RWPE1 (cell line): ENCODE measurements at places on chromosomes 4 and X.
A peak's percentile ranks its signal among the peaks of the same experiment; 100 is the strongest.

- DNase-seq = no peak
Measured at GRCh38 chr4:114310296-114310925, 288.2 kb upstream of the UGT8 start.

DNA sequence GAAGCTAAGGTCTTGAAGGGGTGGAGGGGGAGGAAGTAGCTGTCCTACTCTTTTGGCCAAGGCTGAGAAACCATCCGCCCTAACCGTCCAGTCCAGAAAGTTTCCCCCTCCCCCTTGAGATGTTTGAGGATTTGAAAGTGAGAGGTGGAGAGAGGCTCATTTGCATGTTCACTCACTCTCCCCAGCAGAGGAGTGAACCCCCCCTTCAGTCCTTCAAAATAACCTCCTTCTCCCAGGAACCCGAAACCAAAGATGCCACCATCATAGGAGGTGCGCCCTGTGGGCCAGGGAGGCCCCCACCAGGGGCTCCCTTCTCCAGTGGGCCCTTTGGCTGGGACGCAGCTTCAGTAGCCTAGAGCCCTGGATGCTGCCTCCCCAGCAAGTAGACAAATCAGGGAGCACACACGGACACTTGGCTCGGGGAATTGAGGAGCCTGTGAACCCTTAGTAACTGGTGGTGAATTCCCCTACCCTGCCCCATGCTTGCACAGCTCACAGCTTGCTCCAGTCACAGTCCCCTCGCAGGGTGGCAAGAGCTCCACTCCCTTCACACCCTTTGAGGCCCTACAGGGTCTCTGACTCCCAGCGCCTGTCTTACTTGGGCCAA is 25.6 kb downstream of the ELF4 start:
- DNase-seq = no peak

DNA sequence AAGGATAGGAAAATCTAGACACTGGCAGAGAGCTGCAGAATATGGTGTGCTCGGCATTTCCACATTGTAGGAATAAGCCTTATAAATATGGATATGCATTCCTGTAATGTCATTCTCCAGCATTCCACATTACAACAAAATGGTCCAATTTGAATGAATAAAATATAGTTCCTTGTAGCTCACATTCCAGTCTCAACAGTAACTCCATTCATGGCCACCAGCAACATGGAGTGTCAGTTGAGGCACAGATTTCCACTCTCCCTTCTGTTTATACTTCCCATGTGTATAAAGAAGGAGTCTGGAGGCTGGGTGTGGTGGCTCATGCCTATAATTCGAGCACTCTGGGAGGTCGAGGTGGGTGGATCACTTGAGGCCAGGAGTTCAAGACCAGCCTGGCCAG is 84.5 kb downstream of the AASDH start:
- DNase-seq = no peak

DNA sequence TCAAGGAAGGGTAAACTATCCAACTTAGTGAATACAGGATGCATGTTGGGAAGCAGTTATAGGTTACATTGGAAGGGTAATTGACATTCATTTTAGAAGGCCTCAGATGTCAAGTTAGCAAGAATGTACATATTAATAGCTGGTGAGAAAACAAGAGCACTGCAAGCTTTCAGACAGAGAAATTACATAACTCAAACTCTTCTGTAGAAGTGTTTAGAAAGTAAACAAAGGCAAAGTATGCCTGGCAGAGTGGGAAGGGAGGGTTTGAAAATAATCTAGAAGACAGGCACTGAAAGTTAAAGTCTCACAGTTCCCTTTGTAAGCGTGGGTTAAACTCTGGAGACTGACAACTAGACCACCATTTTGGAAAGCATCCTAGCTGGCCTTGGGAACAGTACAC is 406.2 kb downstream of the ANKRD50 start:
- DNase-seq = no peak

DNA sequence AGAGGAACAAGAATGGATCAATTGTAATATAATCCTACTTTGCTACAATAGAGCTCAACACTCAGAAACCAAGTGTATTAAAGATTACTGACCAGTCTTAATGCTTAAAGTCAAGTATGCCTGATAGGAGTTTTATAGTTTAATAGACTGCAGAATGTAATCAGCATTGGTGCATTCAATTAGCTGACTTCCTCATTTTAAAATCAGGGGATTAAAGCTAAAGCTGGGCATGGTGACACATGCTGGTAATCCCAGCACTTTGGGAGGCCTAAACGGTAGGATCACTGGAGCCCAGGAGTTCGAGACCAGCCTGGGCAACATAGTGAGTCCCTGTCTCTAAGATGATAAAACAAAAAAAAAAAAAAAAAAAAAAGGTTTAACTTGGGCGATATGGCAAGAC is 10.8 kb downstream of the HNRNPDL start:
- no peak for DNase-seq

DNA sequence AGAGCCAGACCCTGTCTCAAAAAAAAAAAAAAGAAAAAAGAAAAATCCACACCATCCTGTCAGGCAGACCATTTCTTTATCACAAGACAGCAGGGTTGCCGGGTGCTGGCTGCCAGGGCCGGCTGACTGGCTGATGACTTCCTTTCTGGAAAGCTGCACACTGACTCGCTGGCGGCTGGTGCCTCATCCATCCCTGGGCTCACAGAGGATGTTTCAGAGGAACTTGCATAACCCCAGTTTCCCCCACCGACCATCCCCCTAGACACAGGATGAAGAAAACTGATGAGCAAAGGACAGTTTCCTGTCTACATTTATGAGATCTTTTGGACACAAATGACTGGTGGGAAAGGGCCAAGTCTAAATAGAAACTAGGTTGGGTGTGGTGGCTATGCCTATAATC is 14.1 kb downstream of the HPSE start:
- peak; percentile 14 for DNase-seq

DNA sequence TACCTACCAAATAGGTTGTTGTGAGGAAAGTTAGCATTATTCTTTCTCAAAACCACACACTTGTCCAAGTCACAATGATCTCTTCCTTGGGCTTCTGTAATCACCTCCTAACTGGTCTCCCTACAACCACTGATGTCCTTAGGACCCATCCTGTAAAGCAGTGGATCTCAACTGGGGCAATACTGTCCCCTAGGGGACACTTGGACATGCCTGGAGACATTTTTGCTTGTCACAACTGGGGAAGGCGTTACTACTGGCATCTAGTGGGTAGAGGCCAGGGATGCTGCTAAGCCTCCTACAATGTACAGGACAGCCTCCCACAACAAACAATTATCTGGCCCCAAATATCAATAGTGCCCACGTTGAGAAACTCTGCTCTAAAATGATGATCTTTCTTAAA is 118.7 kb upstream of the AP1S2 start:
- peak; percentile 3 for DNase-seq

- peak; percentile 62 for DNase-seq
Measured at GRCh38 chr4:156949373-156949814, 22.2 kb downstream of the PDGFC start.

DNA sequence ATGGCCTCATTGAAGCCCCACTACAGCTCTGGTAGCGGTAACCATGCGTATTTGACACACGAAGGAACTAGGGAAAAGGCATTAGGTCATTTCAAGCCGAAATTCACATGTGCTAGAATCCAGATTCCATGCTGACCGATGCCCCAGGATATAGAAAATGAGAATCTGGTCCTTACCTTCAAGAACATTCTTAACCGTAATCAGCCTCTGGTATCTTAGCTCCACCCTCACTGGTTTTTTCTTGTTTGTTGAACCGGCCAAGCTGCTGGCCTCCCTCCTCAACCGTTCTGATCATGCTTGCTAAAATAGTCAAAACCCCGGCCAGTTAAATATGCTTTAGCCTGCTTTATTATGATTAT is 876 bp downstream of the HPRT1 start:
- no peak for DNase-seq

- DNase-seq = no peak
Measured at GRCh38 chr4:141432000-141432712, 204.2 kb upstream of the IL15 start.

- no peak for DNase-seq
Measured at GRCh38 chrX:50776248-50776647, 37.7 kb downstream of the SHROOM4 start.

DNA sequence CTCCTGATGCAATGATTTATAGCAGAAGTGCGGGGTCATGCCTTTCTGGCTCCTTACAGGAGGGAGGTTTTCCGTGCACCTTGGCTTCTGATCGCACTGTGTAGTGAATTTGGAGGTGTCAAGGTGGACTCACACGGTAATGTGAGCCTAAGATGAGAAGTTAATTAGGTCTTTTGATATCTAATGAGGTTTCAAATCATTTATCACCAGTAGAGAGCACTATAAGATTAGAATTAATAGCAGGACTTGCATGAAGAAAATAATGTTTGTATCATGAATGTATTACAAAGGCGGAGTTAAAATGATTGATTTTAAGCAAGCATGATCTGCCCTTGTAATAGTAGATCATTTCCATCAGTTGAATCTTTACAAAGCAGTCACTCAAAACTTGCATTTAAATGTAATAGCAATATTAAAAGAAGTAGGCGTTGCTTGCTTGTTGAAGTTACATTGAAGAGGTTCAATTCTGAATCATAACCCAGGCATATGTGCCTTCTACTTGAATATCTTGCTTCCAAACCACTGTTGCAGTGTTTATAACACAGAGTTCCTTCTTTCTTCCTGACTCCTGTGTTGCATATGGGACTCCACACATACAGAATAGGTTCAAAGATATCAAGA is 152.1 kb downstream of the FMR1NB start:
- no peak for DNase-seq

- peak; percentile 41 for DNase-seq
Measured at GRCh38 chrX:143854006-143854405, 29.9 kb upstream of the UBE2NL start.

GRCh38 chrX:70423936-70424675 is 992 bp downstream of the GDPD2 start:
- no peak for DNase-seq
